Hematopoietic multipotent progenitor cell treated with erythropoietin and hydrocortisone succinate and interleukin-3 and kit ligand, for 6 days (in vitro differentiated cells): ENCODE measurements at places on chromosomes 11 and 22.

GRCh38 chr11:76559346-76559745, 111.2 kb downstream of the LRRC32 start:
- DNase-seq, result no peak

DNA sequence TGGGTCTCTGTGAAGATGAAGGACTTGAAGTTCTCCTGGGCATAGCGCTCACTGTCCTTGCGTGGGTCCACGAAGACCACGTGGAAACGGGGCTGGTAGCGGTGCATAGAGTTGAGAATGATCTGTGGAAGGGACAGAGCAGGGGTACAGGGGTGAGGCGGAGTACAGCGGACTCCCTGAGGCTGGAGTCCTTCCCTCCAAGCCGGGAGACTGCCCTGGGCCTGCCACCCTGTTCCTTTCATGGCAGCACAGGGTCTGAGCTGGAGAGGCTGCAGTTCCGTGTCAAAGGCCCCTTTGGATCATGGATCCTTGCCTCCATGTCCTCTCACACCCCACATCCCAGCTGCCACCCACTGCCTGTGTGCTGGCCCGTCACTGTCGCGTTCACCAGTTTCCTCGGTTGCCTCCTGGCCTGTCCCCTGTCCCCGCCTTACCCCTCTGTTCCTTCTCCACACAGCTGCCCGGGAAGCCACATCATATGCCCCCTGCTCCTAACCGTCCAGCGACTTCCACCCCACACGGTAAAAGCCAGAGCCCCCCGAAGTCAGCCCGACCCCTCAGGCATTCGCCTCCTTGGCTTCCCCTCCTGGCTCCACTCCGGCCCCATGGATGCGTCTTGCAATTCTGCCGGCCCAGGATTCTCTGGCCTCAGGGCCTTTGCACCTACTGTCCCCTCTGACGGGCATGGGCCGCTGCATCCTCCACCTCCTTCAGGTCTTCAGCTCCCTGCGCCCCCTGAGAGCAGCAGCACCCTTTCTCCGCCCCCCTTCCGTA, 3.4 kb upstream of the NUDT8 start:
- DNase-seq, result no peak

- DNase-seq, result peak; percentile 63
These were observed 132.8 kb upstream of the PITPNB start for GRCh38 chr22:28051787-28052356.

DNA sequence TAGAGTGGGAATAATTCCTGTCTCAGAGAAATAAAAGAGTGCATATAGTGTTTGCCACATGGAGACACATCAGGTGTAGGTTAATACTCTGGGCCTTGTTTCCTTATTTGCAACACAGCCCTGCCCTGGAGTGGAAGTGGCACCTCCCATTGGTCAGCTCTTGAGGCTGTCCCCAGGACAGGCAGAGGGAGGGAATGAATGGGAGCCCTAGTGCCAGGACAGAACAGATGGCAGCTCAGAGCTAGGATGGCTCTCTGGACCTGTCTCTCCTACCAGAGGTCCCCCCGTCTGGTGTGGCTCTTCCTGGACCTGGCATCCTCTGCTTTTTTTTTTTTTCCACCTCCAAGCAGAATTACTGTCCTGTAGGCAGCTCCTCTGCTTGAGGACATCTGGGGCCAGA, 35.6 kb downstream of the LIMK2 start:
- DNase-seq, result no peak

- no peak for DNase-seq
These were observed 20.0 kb upstream of the ADA2 start for GRCh38 chr22:17239156-17239701.

DNA sequence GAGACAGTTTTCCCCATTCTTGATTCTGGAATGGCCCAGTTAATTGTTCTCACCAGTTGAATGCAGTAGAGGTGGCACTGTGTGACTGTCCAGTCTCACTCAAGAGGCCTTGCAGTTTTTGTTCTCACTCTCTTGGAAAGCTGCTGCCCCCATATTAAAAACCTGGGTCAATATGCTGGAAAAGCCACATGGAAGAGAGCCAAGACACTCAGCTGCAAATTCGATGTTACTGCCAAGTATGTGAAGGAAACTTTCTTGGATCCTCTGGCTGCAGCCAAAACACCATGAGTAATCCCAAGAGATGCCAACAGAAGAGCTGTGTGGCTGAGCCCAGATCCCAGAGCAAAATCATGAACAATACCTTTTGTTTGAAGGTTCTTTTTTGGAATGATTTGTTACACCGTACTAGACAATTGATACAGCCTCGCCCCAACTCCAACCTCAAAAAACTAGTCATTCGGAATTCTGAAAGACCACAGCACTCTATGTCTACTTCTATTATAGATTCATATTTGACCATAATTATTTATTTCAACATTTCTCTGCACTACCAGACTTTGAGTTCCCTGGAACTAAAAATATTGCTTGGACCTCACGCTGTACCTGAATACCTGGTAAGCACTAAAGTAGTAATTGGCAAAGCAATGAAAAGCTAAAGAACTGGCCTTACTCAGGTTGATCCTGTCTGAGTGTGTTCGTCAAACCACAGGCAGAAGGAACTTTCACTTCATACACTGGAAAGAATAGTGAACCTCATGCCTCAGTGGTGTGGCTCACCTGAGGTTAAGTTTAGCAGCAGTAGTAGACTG, 378.8 kb downstream of the ETS1 start:
- DNase-seq, result no peak
